Stimulated activated CD8-positive, alpha-beta memory T cell treated with anti-CD3 and anti-CD28 coated beads, Interleukin-15, amount 100 ng/mL, for 24 hours (primary cell): ENCODE measurements at places on chromosomes 12 and 14.

- no peak for DNase-seq
These were observed 36.2 kb downstream of the SYNE3 start for GRCh38 chr14:95480109-95480886.

DNA sequence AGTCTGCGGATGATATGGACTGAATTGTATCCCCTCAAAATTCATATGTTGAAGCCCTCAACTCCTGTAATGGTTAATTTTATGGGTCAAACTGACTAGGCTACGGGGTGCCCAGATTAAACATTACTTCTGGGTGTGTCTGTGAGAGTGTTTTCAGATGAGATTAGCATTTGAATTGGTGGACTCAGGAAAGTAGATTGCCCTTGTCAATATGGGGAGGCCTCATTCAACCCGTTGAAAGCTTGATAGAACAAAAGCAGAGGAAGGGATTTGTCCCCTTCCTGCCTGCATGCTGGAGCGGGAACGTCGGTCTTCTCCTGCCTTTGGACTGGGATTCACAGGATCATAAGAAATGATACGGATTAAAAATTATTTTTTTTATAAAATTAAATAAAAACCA, 84.5 kb downstream of the BBS10 start:
- DNase-seq: no peak

GRCh38 chr12:17949558-17950141, 140.3 kb downstream of the RERGL start:
- no peak for DNase-seq

- no peak for DNase-seq
These were observed 58.3 kb downstream of the CALM1 start for GRCh38 chr14:90455100-90455571.

DNA sequence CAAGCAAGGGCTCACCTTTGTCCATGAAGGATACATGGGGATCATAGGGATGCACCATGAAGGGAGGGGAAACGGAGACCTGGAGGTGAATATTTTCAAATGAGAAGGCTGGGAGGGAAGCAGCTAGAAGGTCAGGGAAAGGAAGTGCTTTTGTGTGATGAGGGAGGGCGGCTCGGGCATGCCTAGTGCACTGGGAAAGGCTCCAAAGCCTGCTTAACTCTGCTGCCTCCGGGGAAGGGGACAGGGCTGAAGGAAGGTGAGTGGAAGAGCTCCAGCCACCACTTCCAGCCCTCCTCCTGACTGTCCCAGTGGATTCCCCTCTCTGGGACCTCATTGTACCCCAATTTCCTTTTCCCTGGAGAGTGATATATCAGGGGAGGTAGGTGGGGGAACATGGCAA, 149.4 kb upstream of the PRMT8 start:
- no peak for DNase-seq

DNA sequence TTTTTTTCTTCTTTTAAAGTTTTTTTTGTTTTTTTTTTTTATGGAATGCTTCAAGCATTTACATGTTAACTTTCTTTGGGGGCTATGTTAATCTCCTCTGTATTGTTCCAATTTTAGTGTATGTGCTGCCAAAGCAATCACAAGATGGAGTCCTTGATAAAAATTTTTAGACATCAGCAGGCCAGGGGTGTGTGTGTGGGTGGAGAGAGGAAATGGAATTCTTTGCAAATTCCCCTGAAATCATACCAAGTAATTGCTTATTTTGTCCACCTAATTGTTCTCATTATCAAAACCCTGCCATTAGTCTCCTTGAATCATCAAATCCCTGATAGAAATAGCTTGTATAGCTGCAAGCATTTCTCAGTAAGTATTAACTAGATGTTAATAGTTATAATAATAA, 21.7 kb downstream of the RNF212B start:
- no peak for DNase-seq

DNA sequence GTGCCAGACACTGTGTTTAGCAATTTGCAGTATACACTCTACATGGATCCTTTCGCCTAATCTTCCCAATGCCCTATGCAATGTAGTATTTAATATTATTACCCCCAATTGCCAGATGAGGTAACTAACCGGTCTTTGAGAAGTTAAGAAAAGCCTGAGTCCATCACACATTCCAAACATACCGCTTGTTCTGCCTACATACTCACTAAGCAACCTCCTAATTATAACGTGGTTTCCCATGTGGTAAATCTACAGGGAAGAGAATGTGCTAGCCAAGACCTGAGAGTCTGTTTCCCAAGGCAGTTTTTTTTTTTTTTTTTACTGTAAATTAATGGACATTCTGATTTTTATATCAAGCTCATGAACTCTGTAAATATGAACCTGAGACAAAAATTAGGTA, 37.2 kb downstream of the ATP2B1 start:
- no peak for DNase-seq

GRCh38 chr14:65170768-65171507, 68.6 kb upstream of the MAX start:
- DNase-seq: no peak

DNA sequence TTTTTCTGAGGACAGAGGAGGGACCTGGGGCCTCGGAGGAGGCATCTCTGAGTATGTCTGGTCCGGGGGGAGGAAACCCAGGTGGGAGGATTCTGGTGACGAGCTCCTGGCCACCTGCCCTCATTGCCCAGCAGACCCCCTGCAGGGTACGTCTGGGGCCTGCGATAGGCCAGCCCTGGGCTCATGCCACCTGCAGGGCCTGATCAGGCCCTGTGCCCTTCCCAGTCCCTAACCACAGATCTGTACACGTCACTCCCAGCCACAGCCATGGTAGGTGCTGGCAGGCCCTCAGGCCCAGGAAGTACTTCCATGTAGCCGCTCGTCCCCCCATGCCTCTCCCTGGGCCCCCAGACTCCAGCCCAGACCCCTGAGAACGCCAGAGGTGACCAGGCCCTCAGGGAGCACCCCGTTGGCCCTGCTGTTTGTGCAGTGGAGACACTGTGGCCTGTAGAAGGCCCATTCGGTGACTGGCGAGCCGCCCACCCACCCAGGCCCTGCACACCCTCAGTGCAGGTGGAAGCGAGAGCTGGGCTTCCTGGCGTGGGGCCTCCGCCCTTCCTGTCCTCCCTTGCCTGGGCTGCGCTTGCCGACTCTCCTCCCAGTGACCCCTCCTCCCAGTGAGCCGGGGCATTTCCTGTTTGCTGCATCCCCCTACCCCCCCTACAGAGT, 5.7 kb downstream of the INF2 start:
- no peak for DNase-seq

DNA sequence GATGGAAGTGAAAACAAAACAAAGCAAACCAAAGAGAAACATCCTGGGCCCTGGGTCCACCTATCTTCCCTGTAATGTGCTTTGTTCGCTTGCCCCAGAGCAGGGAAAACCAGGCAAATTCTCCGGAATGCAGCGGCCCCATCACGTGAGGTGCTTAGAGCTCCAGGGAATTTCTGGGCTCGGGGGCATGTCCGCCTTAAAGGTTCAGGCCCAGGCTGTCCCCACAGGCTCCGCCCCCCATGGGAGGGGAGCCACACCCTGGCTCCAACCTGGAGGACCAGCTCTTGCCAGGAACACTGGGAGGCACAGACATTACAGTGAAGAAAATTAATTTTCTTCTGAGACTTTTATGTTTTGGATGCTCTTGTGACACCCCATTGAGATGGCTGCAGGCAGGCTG, 69.9 kb downstream of the RBM19 start:
- no peak for DNase-seq

- DNase-seq: no peak
These were observed 359.9 kb downstream of the RGS6 start for GRCh38 chr14:72291908-72292688.

GRCh38 chr12:105547786-105548185, 217.3 kb downstream of the C12orf75 start:
- DNase-seq: no peak

GRCh38 chr12:88559772-88560171, 20.5 kb downstream of the KITLG start:
- DNase-seq: no peak

DNA sequence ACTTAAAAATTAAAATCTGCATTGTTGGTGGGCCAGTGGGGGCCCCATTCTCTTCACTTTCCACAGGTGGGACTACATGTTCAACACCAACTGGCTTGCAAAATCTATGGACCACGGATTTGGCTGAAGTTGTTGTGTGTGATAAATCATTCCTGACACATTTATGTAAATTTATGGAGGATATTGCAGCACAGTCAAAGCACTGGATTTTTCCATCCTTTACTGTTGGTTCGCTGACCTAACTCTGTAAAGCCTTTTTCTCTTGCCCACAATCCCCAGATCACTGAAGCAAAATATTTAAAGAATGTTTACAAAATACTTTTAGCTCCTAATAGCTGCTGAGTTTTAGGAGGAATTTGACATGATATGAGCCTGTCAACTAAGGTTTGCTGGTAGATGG, 219.7 kb upstream of the PRICKLE1 start:
- no peak for DNase-seq

- no peak for DNase-seq
These were observed 752 bp downstream of the DACT1 start for GRCh38 chr14:58638231-58639197.

DNA sequence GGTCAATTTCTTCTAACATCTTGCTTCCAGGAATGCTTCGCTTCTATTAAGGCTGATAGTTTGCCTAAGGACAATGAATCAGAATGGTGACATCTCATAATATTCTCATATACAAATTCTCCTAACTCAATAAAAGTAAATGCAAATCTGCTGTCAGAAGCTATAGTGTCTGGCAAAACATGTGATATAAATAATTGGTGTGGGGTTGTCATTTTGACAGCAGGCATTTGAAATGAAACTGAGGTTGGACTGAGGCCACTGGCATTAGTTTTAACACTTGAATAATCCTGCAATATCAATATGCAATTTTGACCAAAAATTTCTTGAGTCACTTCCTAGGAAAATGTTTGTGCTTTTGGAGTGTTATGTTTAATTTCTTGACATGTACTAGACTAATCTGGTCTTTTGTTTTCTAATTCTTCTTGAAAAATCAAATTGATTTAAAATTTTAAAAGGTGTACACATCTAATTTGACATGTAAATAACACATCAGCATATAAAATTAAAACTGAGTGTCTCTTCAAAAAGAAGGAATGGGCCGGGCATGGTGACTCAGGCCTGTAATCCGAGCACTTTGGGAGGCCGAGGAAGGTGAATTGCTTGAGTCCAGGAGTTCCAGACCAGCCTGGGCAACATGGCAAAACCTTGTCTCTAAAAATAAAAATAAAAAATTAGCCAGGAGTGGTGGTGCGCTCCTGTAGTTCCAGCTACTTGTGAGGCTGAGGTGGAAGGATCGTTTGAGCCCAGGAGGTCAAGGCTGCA, 92.3 kb upstream of the BTG1 start:
- DNase-seq: no peak

- DNase-seq: no peak
These were observed 3.0 kb downstream of the MIS18BP1 start for GRCh38 chr14:45249856-45250575.

- DNase-seq: no peak
These were observed 40.9 kb downstream of the CCDC85C start for GRCh38 chr14:99562856-99563748.

GRCh38 chr12:112408621-112409020, 784 bp downstream of the RPL6 start:
- DNase-seq: no peak

DNA sequence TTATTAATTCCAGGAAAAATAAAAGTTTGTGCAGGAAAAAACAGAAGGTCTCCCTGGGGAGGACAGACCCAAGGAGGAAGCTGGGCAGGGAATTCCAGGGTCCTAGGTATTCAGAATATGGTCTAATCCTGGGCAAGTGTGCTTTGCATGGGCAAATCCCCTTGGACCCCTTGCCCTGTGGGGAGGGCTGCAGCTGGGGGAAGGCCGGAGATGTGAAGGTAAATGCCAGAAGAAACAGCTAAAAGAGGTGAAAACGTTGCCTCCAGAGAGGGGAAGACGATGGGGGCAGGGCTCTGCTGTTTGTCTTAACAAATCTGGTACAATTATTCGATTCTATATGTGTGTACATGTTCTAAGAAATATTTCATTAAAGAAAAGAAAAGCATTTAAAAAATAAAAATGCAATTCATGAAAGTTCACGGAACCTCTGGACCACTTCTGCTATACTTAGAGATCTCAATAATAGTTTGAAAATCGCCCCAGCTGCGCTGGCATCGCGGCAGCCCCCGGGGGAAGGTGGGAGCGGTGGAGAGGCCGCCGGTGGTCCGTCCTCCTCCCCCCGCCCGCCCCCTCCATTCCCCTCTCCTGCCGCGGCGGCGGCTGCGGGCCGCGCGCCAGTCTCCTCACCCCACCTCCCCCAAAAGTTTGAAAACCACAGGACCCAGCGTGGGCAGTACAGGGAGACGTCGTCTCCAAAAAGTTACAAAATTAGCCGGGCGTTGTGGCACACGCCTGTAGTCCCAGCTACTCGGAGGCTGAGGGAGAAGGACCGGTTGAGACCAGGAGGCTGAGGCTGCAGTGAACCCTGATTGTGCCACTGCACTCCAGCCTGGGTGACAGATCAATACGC, 1.5 kb upstream of the PRPF40B start:
- DNase-seq: no peak

DNA sequence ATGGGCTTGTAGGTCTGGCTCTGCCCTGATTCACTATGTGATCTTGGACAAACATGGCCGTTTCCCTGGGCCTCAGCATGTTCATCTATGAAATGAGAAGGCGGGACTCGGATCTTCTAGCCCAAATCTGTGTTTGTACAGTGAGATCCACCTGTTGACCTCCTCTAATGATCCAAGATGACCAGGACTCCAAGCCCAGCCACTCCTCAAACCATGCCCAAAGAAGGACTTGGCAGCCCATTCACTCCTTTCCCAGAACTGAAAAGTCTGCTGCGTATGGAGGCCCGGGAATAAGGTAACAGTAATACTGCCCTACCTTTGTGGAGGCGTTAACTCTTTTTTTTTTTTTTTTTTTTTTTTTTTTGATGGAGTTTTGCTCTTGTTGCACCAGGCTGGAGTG, 39.9 kb downstream of the APPL2 start:
- no peak for DNase-seq

GRCh38 chr12:14601692-14602478, 34.2 kb upstream of the PLBD1 start:
- DNase-seq: no peak

DNA sequence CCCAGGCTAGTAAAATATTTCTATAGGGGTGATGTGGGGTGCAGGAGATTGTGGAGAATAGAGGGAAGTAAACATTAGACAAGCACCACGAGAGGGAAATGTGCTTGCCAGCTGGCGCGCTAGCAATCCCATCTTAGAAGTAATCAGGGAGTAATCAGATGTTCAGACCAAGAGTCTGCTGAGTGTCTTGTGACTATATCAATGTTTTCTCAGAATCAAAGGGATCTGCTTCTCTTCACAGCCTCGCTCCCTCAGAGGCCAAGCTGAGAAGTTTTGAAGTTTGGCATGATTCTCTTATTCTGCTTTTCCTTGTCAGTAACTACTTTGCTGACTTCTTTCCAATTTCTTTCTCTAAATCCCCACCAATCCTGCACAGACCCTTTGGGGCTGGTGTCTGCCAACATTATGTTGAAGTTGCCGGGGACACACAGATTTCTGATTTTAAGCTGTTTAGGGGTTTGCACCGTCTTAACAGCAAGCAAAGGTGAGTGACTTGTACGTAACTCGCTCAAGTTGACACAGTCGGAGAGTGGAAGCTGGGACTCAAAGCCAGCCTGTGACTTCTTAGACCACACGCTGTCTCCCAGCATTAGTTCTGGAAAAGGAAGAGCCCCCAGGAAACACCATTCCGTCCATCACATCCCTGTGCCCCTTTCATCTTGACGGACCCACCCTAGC, 22.0 kb upstream of the TSPAN9 start:
- no peak for DNase-seq

GRCh38 chr12:39405580-39405979, 37.3 kb downstream of the KIF21A start:
- no peak for DNase-seq
